ENCODE measurements at places on chromosomes 1 and 21.

- DNase-seq, result no peak
These were observed 579.6 kb upstream of the NR5A2 start for GRCh38 chr1:199447906-199448305.

DNA sequence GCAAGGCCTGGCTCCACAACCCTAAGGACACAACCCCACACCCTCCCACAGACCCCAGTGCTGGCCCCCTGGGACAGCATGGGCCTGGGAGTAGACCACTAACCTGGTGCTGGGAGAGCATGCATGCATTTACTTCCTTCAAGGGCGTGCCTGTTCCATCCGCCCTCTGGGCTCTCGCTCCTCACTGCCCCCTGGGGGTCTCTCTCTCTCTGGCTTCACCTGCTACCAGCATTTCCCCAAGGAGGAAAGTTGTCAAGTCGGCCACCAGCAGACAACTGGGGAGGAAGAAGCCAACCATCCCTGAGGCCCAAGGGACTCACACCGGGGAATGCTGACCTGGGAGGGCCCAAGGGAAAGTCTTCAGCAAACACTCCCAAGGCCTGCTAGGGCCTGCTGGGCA, 6.5 kb downstream of the LRP8 start:
- DNase-seq, result no peak

- no peak for DNase-seq
These were observed 7.9 kb downstream of the CD53 start for GRCh38 chr1:110880708-110881374.

- DNase-seq, result no peak
These were observed 17.0 kb downstream of the RBP7 start for GRCh38 chr1:10014016-10014415.

- no peak for DNase-seq
These were observed 418.8 kb downstream of the SIPA1L2 start for GRCh38 chr1:232211149-232211548.

- no peak for DNase-seq
These were observed 131.2 kb downstream of the TGFB2 start for GRCh38 chr1:218476385-218476784.

Measured in activated CD4-positive, alpha-beta T cell treated with anti-CD3 and anti-CD28 coated beads for 1 hour (primary cell).